ENCODE measurements at places on chromosomes 16 and 17. TPM values are rescaled to one million over a fixed set of nuclear protein-coding genes. Genes with fewer than 3 reads are reported as not detected.

MT1E gene
- total RNA-seq: 154 TPM

GRB7 gene
- total RNA-seq: 25.0 TPM

TNFRSF13B gene
- total RNA-seq: not detected

ANKFN1 gene
- total RNA-seq: 0.75 TPM

QRICH2 gene
- total RNA-seq: 3.4 TPM

PLLP gene
- 104 TPM for total RNA-seq

GPRC5B gene
- 21.1 TPM for total RNA-seq

KRTAP3-2 gene
- total RNA-seq: not detected

LRRC59 gene
- 68.0 TPM for total RNA-seq

GRCh38 chr16:5709889-5710288 lies 612.3 kb upstream of the EEF2KMT start:
- H3K4me1 ChIP-seq: no peaks in the 10 kb centered on the region
- no peak for DNase-seq
- H3K36me3 ChIP-seq: no peaks in the 10 kb centered on the region
- no peak overlapping the region for H3K27ac ChIP-seq
- no peaks in the 10 kb centered on the region for H3K27me3 ChIP-seq

DNA sequence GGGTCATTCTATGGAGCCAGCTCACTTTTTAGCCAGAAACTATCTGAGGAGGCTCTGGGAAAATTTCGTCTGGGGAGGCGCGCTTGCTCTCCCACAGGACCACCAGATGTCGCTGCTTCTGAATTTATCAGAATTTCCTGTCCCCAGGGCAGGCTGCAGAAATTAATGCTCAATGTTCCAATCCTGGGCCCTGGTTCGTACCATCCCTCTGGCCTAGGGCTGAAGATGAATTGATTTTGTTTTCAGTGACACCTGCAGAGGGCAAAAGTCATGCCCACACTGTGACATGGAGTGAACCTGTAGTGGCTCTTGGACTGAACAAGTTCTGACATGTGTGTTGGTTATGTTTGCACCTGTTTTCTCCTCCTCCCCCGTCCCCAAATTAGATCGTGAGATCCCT lies 482.6 kb downstream of the NPIPA7 start:
- no peak overlapping the region for H3K4me3 ChIP-seq
- no peak for DNase-seq
- no peak overlapping the region for H3K27ac ChIP-seq
- no peaks in the 10 kb centered on the region for H3K4me1 ChIP-seq
- no peaks in the 10 kb centered on the region for H3K36me3 ChIP-seq
- H3K27me3 ChIP-seq: peaks cover 8% of the 10 kb centered on the region

- no peak overlapping the region for H3K27ac ChIP-seq
- DNase-seq: no peak
- peaks cover 29% of the 10 kb centered on the region for H3K27me3 ChIP-seq
Observed at GRCh38 chr17:79933863-79934652, 94.8 kb upstream of the CBX4 start.

GRCh38 chr17:78058001-78058400 lies 70.6 kb downstream of the TMC6 start:
- no peak overlapping the region for H3K4me3 ChIP-seq
- no peaks in the 10 kb centered on the region for H3K27me3 ChIP-seq
- no peak for DNase-seq
- H3K36me3 ChIP-seq: peaks cover 14% of the 10 kb centered on the region

DNA sequence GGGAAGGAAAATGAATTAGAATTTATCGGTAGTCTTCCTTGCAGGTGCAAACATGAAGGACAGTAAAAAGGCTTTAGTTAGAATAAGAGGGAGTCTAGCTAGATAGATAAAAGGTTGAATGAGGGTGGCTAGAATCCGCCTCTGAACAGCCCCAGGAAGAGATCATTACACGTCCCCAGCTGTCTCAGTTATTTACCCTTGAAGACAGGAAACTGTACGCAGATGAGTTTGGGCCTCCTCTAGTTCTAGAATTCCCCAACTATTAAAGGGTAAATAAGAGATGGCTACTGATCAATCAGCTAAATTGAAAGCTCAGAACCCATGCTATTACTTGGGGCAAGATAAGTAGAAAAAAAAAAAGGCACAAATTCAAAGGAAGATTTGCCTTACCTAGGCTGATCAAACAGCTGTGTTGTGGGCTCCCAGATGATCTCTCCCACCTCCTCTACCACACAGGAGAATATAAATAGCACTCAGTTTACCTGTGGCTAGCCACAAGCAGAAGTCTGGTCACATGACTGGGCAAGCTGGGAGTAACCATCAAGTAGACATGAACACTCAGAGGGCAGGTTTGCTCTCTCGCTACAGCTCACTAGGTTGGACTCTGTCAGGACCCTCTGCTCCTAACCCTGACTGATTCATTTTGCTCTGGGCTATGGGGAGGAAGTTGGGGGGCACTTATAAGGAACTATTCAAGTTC lies 17.0 kb downstream of the FAM117A start:
- H3K27me3 ChIP-seq: no peaks in the 10 kb centered on the region
- H3K36me3 ChIP-seq: no peaks in the 10 kb centered on the region
- H3K27ac ChIP-seq: peak overlapping the region; percentile 63
- H3K4me3 ChIP-seq: no peak overlapping the region
- DNase-seq: no peak

GRCh38 chr17:73703192-73703591 lies 58.9 kb upstream of the SDK2 start:
- H3K4me3 ChIP-seq: no peak overlapping the region
- no peak for DNase-seq
- H3K4me1 ChIP-seq: no peaks in the 10 kb centered on the region
- no peak overlapping the region for H3K27ac ChIP-seq
- H3K27me3 ChIP-seq: no peaks in the 10 kb centered on the region
- H3K36me3 ChIP-seq: no peaks in the 10 kb centered on the region

DNA sequence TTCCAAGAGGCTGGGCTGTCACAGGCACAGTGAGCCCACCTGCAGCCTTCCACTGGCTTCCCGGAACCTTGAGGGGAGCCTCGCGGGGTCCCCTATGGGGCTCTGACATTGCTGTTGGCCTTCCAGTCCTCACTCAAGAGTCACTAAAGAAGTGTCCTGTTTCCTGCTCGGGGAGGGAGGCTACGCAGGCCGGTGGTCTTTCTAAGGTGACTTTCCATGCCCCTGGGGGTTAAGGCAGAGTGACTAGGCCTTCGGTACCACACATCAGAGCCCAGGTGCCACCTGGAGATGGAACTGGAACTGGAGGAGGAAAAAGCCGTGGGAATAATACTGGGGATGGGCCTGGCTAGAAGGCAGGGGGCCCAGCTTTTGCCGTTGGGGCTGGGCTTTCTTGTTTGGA lies 72.1 kb downstream of the IL21R start:
- no peak overlapping the region for H3K27ac ChIP-seq
- H3K36me3 ChIP-seq: peaks cover 97% of the 10 kb centered on the region
- H3K4me1 ChIP-seq: no peaks in the 10 kb centered on the region
- H3K4me3 ChIP-seq: no peak overlapping the region
- no peak for DNase-seq

DNA sequence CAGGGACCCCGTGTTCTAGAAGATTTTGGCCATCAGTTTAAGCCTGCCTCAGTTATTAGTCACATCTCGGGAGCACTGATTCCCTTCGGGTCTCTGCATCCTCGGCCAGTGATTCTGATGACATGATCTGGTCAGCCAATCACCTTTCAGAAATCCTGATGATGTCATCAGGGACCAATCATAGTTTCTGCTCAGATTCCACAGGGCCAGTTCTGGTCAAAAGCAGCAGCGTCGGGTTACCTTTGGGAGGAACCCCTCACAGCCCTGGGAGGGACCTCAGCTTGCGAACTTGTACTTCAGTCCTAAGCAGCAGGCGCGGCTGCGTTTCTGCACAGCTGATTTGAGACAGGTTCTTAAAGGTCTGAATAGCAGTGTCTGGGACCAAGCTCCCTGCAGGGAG lies 13.9 kb downstream of the KDM8 start:
- DNase-seq: no peak
- H3K27me3 ChIP-seq: no peaks in the 10 kb centered on the region
- no peak overlapping the region for H3K4me3 ChIP-seq

- H3K4me1 ChIP-seq: no peaks in the 10 kb centered on the region
- H3K27ac ChIP-seq: no peak overlapping the region
- peaks cover 17% of the 10 kb centered on the region for H3K27me3 ChIP-seq
Observed at GRCh38 chr17:34146440-34147043, 108.5 kb upstream of the CCL2 start.

DNA sequence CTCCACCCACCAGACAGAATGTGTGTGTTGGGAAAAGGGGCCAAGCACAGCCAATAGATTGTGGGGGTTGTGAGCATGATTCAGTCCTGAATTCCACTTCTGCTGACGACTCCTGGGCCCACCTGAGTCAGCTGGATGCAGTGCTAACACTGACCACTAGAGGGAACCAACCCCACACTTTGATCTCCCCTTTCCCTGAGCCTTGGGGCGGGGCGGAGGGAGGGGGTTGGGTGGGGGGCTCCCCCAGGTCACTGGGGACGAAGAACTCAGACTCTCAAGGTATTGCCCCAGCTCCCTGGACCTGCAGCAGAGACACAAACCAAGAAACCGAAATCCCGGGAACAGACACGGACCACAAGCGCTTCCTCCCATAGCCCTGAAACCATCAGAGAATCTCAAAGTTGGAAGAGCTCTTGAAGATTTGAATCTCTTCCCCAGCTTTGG lies 621 bp upstream of the CSHL1 start:
- no peak overlapping the region for H3K4me3 ChIP-seq
- H3K36me3 ChIP-seq: no peaks in the 10 kb centered on the region
- no peaks in the 10 kb centered on the region for H3K4me1 ChIP-seq
- H3K27me3 ChIP-seq: no peaks in the 10 kb centered on the region
- H3K27ac ChIP-seq: no peak overlapping the region
- DNase-seq: peak; percentile 51

- H3K36me3 ChIP-seq: no peaks in the 10 kb centered on the region
- no peak for DNase-seq
- peaks cover 10% of the 10 kb centered on the region for H3K4me1 ChIP-seq
- H3K27ac ChIP-seq: no peak overlapping the region
- H3K27me3 ChIP-seq: no peaks in the 10 kb centered on the region
- H3K4me3 ChIP-seq: no peak overlapping the region
Observed at GRCh38 chr17:47301161-47301560, 22.6 kb upstream of the EFCAB13 start.

DNA sequence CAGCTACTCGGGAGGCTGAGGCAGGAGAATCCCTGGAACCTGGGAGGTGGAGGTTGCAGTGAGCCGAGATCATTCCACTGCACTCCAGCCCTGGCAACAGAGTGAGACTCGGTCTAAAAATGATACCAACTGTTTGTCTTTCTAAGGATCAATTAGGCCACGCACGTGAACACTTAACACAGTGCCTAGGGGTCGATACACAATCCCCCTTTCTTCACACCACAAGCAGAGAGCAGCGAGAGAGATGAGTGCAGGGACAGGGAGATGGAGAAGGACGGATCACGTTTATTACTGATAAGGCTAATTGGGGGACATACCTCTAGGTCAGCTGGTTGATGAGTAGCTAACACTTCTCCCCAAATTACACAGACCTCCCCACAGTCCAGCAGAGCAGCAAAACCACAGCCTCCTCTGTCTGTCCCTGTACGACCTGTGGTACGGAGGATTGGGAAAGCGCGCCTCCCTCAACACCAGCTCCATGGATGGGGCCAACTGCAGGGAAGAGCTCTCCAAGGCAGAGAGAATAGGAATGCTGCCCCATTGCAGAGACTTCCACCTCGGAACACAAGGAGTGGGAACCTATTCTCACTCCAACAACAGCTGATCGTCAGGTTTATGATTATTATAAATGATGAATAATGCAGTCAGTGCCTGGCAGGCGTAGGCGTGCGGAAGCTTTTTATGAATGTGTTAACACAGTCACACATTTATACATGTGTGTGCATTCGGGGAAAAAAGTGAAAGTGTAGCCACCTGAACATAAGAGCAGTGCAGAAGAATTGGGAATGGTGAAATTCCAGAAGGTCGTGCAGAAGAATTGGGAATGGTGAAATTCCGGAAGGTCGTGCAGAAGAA lies 155.1 kb downstream of the C16orf95 start:
- H3K36me3 ChIP-seq: no peaks in the 10 kb centered on the region
- no peak overlapping the region for H3K27ac ChIP-seq
- no peak overlapping the region for H3K4me3 ChIP-seq
- H3K4me1 ChIP-seq: no peaks in the 10 kb centered on the region

GRCh38 chr16:12208341-12209035 lies 232.0 kb downstream of the SNX29 start:
- H3K4me1 ChIP-seq: no peaks in the 10 kb centered on the region
- no peaks in the 10 kb centered on the region for H3K27me3 ChIP-seq
- DNase-seq: no peak
- no peaks in the 10 kb centered on the region for H3K36me3 ChIP-seq

- H3K4me1 ChIP-seq: no peaks in the 10 kb centered on the region
- H3K27me3 ChIP-seq: no peaks in the 10 kb centered on the region
- no peak for DNase-seq
- H3K27ac ChIP-seq: no peak overlapping the region
Observed at GRCh38 chr16:74874912-74875546, 100.4 kb upstream of the FA2H start.

DNA sequence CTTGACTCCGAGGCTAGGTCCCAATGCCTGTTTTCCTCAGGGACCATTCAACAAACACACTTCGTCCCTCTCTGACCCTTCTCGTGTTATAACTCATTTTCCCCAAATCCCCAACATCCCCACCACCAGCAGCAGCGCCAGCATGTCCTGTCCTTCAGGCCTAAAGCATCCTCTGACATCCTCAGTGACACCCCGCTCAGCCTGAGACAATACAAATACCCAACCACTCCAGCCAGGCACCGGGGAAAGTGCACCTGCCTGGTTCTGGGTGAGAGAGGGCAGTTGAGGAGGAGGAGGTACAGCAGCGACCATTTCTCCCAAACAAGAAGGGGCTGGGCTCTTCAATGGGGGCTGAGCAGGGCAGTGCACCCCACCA lies 4.7 kb downstream of the MNT start:
- H3K36me3 ChIP-seq: no peaks in the 10 kb centered on the region
- H3K4me1 ChIP-seq: peaks cover 55% of the 10 kb centered on the region
- DNase-seq: peak; percentile 63

DNA sequence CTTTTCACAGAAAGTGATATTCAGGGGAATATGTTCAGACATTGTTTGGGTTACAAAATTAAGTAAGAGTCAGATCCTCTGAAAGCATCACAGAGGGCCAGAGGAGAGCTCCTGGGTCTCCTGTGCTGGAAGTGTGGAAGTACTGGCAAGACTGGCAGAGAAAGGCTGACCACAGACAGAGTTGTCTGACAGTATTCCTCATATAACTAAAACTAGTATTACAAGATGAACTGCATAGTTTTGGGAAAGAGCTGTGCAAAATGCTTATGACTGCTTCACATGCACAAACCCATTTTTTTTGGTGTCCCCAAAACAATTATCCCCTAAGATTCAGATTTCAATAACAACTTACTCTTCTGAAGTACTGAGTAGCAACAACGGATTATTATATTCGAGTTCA lies 35.2 kb downstream of the N4BP1 start:
- H3K4me3 ChIP-seq: no peak overlapping the region
- H3K36me3 ChIP-seq: no peaks in the 10 kb centered on the region
- H3K27ac ChIP-seq: no peak overlapping the region

- H3K36me3 ChIP-seq: no peaks in the 10 kb centered on the region
- H3K27ac ChIP-seq: peak overlapping the region; percentile 95
- peak; percentile 88 for DNase-seq
- H3K4me1 ChIP-seq: peaks cover 60% of the 10 kb centered on the region
- peak overlapping the region; percentile 72 for H3K4me3 ChIP-seq
Observed at GRCh38 chr17:2398655-2399571, 1.9 kb downstream of the MNT start.

Data from upper lobe of right lung (tissue), 1 donor.